ENCODE measurements at places on chromosomes 16 and 17.
A peak's percentile ranks its signal among the peaks of the same experiment; 100 is the strongest.

GRCh38 chr17:69325518-69326376 lies 1.2 kb downstream of the ABCA5 start:
- DNase-seq = no peak

GRCh38 chr17:35239823-35240222 lies 3.0 kb upstream of the SLFN5 start:
- DNase-seq = no peak

DNA sequence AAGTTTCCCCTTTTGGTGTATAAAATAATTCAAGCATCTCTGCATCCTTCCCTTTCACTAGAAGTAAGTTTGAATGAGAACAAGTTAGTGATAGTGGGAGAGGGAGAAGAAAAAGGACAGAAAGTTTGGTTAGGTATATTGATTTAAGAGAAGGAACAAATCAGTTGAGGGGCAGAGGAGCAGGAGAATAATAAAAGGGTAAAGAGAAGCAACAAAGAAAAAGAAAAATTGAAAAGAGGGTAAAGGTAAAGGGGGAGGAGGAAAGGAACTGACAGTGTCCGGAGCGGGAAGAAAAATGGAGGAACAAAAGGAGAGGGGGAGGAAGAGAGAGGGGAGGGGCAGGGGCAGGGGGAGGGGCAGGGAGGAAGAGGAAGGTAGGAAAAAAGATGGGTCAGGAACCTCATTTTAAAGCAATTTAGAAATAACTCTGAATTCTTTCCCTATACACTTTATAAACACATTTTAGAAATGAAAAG lies 6.3 kb upstream of the IGF2BP1 start:
- DNase-seq = no peak

- no peak for DNase-seq
Measured at GRCh38 chr17:13509527-13509926, 92.2 kb downstream of the HS3ST3A1 start.

DNA sequence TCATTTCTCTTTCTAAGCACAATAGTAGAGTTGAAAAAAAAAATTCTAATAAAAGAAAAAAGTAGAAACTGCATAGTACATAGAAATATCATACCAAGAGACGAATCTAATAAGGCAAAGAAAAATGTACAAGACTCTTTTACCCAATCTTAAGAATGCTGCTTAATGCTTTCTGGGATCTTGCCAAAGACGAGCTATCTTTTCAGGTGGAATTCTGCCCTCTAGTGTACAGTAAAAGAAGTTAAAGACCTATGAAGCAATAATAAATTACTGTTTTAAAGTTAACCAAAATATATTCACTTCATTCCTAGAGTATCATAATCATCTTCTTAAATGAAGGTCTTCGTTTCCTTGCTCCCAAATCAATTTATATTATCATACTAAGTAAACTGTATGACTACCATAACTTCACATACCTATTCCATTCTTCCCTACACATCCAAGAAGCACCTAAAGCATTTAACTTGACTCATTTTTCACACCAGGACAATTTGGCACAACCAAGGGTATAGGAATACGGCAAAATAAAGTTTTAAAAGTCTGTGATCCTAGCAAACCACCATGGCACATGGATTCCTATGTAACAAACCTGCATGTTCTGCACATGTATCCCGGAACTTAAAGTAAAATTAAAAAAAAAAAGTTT lies 47.7 kb downstream of the CFDP1 start:
- peak; percentile 96 for DNase-seq

DNA sequence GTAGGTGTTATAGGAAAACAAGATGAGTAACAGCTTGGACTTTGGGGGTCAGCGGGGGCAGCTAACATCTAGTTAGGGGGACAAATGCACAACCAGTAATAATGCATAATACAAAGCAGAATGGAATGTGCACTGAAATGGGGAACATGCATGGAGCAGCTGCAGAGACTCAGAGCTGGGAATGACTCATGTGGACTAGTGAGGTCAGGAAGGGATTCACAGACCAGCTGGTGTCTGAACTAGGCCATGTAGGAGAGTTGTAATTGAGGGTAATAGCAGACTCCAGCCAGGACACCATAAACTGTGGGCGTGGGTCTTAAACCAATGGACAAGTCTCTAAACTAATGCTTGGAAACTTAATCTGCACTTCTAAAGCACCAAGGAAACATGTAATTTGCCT lies 176.8 kb upstream of the ASIC2 start:
- DNase-seq = peak; percentile 20

DNA sequence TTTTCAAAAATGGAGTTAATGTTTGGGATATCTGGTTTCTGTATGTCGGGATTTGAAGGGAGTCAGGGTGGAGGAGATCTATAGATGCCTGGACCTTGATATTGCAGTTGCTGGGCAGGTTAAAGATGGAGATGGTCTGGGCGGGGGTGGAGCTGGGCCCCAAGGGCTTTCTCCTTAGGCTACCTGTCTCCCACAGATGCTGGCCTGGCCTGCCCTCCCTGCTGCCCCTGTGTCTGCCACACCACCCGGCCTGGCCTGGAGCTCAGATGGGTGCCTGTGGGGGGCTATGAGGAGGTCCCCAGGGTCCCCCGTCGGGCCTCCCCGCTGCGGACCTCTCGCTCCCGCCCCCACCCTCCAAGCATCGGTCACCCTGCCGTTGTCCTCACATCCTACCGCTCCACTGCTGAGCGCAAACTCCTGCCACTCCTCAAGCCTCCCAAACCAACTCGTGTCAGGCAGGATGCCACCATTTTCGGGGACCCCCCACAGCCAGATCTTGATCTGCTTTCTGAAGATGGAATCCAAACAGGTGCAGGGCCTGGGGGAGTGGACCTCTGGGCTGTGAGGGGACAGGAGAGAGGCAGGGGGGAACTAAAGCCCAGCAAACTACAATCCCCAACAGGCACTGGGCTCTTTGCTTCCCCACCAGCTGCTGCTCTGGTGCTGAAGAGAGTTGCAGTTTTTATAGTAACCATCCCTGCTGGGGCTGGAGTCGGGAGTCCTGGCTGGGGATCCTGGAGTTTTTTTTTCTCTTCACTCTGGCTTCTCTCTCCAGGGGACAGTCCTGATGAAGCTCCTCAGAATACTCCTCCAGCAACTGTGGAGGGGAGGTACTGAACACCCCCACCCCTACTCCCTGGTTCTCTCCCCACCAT lies 2.9 kb downstream of the ARHGEF15 start:
- no peak for DNase-seq

GRCh38 chr16:56174411-56174810 lies 16.9 kb upstream of the GNAO1 start:
- DNase-seq = no peak

DNA sequence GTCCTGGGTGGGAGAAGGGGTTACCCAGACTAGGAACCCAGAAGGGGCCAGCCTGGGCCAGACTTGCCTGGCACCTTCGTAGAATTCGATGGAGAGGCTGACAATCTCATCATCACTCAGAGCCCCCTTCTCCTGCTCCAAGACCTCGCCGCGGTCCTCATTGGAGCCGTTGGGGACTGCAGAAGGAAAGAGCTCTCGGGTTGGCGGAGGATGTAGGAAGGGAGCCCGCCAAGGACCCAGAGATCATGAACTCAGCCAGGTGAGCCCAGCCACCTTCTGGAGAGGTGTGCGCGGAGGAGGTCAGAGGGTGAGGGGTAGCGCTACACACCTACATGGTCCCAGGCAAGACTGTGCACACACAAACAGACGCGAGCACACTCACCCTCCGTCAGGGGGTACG lies 8.5 kb downstream of the CISD3 start:
- no peak for DNase-seq

GRCh38 chr17:61560071-61560470 lies 30.9 kb downstream of the NACA2 start:
- no peak for DNase-seq

DNA sequence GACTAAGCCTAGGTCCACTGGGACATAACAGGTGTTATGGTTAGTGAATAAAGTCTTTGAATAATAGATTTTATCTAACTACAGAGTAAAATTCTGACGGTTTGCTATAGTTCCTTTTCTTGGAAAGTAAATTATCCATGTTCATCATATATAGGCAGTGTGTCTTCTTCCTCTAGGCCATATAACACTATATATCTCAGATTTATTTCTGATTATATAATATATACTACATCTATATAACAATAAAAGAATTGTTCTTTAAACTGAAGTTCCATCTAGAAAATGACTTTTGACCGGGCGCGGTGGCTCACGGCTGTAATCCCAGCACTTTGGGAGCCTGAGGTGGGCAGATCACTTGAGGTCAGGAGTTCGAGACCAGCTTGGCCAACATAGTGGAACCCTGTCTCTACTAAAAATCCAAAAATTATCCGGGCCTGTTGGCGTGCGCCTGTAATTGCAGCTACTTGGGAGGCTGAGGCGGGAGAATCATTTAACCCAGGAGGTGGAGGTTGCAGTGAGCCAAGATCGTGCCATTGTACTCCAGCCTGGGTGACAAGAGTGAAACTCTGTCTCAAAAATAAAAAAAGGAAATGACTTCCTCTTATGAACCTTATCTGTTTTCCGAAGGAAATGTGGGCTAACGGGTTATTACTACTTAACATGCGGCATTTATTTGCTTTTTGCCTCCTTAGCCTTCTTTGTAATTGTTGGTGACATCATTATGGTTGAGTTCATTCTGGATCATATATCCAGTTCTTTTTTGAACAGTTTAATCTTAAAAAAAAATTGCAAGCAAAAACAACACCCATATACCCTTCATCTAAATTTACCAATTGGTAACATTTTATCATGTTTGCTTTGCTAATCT lies 29.2 kb downstream of the NOL11 start:
- DNase-seq = no peak

- no peak for DNase-seq
Measured at GRCh38 chr17:80683625-80684104, 139.0 kb downstream of the RPTOR start.

- DNase-seq = no peak
Measured at GRCh38 chr17:7839190-7839875, 5.3 kb downstream of the KDM6B start.

- no peak for DNase-seq
Measured at GRCh38 chr16:50744881-50745280, 3.0 kb downstream of the CYLD start.

DNA sequence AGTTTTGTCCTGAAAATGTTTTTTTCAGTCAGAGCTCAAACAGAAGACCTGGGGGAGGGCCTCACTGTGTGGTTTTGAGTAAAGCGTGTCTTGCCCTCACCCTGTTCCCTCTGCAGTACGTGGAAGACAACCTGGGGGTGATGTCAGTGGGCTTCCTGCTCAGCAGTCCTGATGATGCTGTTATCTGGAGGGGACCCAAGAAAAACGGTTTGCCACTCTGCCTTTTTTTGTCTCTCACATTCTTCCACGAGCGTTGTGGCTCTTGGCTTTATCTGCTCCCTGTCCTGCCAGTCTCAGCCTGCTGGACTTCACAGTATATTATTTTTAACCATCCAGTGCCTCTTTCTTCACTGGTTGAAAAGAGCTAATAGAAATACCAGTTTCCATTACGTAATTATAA lies 12.9 kb downstream of the NUBP1 start:
- no peak for DNase-seq
